NCI-H1417 (cell line): ENCODE measurements at places on chromosomes 2 and 18.

DNA sequence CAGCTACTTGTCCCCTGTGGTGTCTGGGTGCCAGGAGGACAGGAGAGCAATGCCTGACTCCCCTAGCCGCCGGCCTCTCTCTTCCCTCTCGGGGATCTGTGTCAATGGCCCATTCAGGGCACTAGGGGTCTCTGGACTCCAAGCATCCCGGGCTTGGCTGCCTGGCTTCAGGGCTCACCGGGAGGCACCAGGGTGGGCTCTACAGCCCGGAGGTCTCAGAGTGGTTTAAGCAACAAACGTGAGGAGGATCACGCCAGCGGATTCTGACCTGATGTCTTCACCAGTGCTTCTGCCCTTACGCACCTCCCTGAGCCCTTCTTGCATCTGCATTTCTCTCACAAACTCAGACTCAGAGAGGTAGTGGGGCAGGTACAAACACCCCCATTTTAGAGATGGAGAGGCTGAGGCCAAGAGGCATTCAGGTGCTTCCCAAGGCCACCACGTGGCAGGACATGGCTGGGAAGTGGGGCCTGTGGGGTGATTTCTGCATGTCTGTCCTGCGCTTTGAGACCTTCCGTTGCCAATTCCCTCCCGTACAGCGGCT is 243.0 kb downstream of the CELF4 start:
- peak; percentile 64 for DNase-seq

- DNase-seq: no peak
Observed at GRCh38 chr2:17544256-17544655, 3.8 kb downstream of the VSNL1 start.

- DNase-seq: no peak
Observed at GRCh38 chr18:513826-514530, 13.5 kb upstream of the COLEC12 start.

DNA sequence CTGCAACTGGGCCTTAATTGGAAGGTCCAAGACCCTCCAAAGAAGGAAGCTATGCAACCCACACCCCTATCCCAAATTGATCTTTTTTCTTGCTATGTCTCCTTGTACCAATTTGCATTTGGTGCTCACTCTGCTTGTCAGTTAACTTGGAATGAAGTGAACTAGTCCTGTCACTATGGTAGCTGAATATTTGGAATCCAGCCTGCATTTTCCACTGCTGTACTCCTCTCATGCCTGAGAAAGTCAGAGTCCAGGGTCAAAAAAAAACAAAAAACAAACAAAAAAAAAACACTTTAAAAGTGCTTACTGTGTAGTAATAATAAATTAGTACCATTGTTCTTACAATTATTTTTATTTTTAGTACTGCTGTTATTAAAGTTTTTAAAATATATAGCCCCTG is 462.8 kb upstream of the SLC8A1 start:
- DNase-seq: no peak

GRCh38 chr2:176813621-176814049 is 399.0 kb upstream of the HNRNPA3 start:
- no peak for DNase-seq
